ENCODE measurements at places on chromosomes 5 and 9.

DNA sequence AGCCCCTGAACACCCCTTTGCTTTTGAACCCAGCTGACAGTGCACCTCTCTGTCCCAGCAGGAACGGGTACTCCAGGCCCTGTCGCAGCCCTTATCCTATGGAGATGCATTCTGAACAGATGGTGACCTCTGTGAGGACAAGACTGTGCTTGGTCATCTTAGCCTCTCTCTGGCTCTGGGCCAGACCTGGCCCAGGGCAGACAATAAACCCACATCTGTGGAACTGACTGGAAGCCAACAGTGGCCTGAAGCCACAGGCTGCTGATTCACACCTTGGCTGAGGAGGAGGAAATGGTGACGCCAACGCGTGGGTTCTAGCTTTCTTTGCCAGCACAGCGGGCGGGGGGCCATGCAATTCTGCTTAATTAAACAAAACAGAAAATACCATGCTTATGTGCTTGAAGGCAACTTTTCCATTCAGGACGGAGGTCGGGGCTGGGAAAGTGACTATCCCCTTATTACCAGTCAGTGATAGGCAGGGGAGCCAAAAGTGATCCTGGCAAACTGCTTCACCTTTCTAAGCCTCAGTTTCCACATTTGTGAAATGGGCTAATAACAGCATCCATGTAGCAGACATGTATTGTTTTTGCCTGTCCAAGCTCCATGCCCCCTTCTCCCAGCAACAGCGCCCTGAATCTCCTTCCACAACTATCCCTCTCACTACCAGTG, 10.8 kb downstream of the SH3PXD2B start:
- no peak for DNase-seq

GRCh38 chr9:99807956-99808355, 13.7 kb upstream of the NR4A3 start:
- no peak for DNase-seq

GRCh38 chr9:135886147-135886981, 21.0 kb downstream of the CAMSAP1 start:
- DNase-seq: no peak

GRCh38 chr5:148060309-148060708, 3.5 kb upstream of the SPINK5 start:
- DNase-seq: no peak

GRCh38 chr9:121976751-121977150, 116.4 kb downstream of the TTLL11 start:
- no peak for DNase-seq

GRCh38 chr5:145375521-145375920, 459.6 kb downstream of the PRELID2 start:
- no peak for DNase-seq

DNA sequence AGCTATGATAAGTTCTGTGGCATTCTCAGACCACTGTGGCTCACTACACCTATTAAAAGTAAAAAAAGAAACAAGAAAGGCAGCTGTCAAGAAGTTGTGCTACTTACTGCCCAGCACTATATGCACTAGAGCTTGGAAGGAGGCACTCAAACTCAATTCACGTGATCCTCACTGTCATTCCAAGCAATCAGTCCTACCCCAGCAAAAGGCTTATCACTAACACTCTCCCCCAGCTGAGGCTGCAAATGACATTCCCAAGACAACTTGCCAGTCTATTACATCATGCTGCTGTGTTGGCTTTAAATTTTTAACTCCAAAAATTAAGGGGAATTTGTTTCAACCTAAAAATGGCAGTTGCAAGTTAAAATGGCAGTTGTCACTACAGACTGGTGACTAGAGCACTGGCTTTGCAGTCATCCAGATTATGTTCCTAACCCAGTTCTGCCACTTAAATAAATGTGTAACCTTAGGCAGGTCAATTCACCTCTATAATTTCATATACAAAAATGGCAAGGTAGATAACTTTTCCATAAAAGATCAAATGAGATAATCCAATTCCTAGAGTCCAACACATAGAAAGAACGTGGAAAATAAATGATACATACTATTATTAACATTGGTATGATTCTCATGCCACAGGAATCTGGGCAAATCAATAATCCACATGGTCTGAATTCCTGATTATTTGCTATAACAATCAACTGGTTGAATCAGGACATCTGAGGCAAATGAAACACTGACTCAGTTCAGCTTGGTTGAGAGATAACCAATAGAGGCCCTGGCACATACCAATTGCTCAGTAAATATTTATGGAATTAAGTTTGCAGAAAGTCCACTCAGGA, 52.4 kb downstream of the FBXW11 start:
- DNase-seq: no peak

DNA sequence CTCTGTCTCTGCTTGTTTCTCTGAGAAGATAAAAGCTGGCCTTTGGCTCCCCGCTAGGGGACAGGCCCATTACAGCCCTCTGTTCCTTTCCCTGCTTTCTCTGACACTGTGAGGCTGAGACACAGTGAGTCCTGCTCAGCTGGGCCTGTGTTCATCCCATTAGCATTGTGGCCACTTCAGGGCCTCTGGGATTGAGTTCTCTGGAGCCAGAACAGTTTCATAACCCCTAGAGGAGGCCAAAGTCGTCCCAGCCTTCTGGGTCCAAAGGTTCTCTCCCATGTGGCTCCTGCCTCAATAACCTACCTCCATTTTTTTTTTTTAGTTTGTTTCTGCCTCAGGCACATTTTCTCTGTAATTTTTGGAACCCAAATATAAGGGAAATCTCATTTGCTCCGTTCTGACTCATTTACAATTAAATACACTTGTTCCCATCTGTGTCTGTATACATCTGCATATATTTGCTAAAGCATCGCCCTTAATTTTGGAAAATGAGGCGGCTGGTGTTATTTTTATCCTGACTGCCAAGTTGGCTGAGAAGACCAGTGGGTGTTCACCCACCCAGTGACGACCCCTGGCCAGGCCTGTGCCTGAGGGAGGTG, 27.3 kb upstream of the CTNNA1 start:
- DNase-seq: no peak

- no peak for DNase-seq
Observed at GRCh38 chr9:126450668-126451205, 124.1 kb downstream of the MVB12B start.

DNA sequence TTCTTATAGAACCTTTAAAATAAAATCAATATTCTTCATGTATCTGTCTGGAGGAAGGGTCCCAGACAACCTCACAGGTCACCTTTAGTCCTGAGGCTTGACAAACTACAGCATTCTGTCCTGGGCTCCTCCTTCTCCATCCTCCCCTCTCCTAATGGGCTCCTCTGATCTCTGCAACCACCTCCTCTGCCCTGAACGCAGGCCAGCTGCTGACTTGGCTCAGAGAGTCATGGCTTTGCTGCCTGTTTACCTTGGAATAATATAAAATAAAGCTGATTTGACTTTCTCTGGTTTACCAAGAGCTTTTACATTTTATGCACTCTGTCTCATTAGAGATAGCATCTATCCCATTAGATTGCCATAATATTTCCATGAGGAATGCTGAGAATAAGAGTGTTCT, 159.4 kb downstream of the SEMA6A start:
- DNase-seq: no peak

DNA sequence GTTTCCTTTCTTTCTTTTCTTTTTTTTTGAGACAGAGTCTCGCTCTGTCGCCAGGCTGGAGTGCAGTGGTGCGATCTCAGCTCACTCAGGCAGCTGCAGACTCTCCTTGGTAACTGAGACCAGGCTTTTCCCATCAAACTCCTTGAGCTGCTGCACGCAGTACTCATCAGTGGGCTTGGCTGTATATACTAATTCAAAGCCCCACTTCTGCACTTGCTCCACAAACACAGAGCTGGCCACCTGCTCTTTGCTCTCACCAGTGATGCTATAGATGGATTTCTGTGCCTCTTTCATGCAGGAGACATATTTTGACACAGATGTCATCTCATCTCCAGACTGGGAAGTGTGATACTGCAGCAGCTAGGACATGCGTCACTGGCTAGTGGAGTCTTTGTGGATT, 252.7 kb downstream of the AP3B1 start:
- no peak for DNase-seq

DNA sequence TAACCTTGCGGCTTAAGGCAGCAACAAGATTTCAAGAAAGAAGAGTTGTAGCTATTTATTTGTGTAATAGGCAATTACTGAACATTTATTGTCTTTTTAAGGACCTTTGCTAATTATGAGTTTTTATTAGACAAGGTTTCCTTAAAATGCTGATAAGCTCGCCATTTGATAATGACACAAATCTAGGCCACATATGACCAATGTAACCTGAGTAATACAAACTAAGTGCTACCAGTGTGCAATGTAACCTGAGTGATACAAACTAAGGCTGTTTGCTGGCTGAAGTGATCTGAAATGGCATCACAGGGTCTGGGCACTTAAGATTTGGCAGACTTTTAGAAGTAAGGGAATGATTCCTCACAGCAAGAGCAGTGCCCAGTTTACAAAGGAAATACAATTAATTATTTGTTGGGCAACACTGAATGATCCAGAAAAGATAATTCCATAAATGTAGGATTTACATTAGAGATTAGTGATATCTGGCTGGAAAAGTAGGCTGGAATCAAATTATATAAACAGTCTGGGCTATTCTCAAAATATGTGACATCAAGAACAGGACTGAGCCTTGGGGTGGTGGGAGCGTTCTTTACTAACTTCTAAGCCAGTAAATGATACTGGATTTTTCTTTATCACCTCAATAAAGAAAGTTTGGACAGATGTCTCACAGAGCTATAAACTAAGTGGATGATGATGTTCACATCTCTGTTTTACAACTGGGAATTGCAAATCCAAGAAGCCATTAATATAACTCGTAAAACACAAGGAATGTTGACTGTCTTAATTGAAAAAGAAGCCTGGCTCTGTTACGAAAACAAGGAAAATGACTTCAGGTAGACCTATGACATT, 54.8 kb downstream of the MRPS27 start:
- no peak for DNase-seq

- DNase-seq: no peak
Observed at GRCh38 chr5:136090319-136090718, 42.3 kb upstream of the SMAD5 start.

GRCh38 chr5:98969400-98969799, 40.6 kb upstream of the CHD1 start:
- DNase-seq: no peak

- DNase-seq: no peak
Observed at GRCh38 chr5:130365956-130366355, 461.7 kb downstream of the CHSY3 start.

DNA sequence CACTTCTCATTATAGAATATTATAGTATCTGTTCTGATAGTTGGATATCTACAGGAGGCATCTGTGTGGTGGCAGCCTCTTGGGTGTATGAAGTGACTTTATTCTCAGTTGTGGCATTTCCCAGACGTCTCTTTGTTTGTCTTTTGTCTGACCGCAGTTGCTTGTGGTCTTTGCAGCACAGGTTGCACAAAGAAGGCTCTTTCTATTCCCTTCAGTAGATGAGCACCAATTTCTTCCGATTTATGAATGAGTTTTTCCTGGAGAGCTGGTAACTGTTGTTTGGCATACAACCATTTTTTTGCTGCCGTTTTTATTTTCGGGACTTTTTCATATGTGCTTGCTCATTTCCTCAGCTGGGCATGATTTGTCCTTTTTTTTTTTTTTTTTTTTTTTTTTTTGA, 56.4 kb upstream of the MYO10 start:
- no peak for DNase-seq

DNA sequence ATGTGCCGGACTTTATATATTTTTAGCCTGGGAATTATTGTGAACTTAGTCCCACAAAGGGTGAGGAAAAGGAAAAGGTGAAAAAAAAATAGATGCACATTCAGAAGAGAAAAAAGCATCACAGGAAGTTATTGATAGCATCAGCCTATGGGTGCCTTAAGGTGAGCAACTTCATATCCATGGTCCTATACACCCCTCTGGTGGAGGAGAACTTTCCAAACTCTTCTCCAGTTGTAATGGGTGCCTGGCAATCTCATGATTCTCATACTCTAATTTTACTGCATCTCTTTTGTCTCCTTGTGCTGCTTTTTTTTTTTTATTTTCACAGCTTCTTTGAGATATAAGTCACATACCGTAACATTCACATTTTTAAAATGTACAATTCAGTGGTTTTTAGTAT, 107.4 kb downstream of the JAKMIP2 start:
- DNase-seq: no peak

GRCh38 chr5:10295619-10296326, 11.9 kb downstream of the CMBL start:
- DNase-seq: no peak
